ENCODE measurements at places on chromosomes 1 and 21.

DNA sequence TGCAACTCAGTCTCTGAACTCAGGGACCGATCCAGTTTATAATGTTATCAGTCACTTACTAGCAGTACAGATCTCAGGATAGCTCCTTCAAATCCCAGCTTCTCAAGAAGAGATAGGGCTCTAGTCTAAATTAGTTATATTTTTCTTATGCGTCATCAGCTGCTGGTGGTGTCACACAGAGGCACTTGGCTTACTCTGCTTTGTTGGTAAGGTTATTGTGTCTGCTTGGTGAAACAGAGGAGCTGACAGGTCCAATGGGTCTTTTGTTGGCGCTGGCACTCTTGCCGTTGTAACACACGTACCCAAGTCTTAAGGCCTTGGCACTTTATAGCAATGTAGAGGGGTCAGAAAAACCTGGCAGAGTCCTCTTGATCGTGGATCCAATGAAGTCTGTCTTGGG, 12.2 kb downstream of the TOR1AIP2 start:
- DNase-seq = no peak

GRCh38 chr1:31736675-31737074, 27.5 kb downstream of the ADGRB2 start:
- no peak for DNase-seq

GRCh38 chr1:5973771-5974170, 18.5 kb downstream of the NPHP4 start:
- no peak for DNase-seq

DNA sequence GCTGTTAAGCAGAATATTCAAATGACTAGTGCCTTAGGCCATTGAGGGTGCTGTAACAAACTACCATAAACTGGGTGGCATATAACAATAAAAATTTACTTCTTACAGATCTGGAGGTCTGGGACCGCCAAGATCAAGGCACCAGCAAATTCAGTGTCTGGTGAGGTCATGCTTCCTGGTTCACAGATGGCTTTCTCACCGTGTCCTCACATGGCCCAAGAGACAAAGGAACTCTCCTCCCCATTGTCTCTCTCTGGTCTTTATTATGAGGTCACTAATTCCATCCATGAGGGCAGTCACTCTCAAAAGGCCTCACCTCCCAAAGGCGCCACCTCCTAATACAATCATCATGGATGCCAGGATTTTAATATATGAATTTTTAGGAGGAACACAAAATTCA, 127.3 kb downstream of the GABPA start:
- no peak for DNase-seq

- DNase-seq = no peak
Measured at GRCh38 chr1:230621324-230622030, 20.8 kb upstream of the COG2 start.

DNA sequence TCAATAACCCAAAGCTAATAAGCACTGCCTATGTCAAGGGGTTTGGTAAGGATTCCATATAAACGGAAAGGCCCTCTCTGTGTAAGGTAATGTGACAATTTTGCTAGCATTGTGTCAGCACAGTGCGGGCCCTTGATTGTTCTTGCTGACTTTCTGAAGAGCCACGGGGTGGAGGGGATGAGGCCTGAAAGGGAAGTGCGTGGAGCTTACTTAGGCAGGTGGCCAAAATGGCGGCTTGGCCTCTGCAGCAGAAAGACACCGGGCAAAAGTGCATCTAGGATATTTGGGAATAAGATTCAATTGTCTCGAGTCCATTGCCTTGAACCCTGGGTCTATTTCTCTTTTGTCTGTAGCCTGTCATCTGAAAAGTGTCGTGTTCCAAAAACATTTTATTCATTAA, 114.3 kb downstream of the TGFB2 start:
- DNase-seq = no peak

- no peak for DNase-seq
Measured at GRCh38 chr1:7208647-7209180, 423.5 kb downstream of the CAMTA1 start.

- DNase-seq = no peak
Measured at GRCh38 chr1:43043695-43044094, 85.0 kb upstream of the SLC2A1 start.

DNA sequence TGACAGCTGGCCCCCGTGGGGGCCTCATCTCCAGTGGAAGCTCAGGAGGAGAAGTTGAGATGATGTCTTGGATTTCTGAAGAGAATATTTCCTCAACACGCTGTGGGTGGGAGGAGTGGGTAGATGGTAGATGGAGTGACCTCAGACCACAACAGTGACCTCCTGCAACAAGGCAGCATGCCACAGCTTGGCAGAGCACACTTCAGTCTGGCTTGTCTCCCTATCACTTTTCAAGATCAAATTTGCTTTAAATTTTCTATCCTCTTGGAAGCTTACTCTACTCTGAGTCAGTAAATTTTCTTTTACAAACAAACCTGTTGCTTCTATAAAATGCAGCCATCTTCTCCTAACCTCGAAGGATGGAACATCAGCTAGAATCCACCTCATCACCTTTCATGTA, 59.7 kb downstream of the NTPCR start:
- no peak for DNase-seq
